Hindlimb muscle (tissue), 1 donor: ENCODE measurements at places on chromosomes 11 and 22. TPM values are rescaled to one million over a fixed set of nuclear protein-coding genes. Genes with fewer than 3 reads are reported as not detected.

The GNB1L gene
- 4.3 TPM for polyA plus RNA-seq

The CAT gene
- 75.8 TPM for polyA plus RNA-seq

The OR8D4 gene
- 0.18 TPM for polyA plus RNA-seq

The MAP6 gene
- polyA plus RNA-seq = 15.6 TPM

The ZNF214 gene
- polyA plus RNA-seq = 1.5 TPM

The RBMXL2 gene
- polyA plus RNA-seq = not detected

The FGF19 gene
- 0.58 TPM for polyA plus RNA-seq

The RAB36 gene
- 1.9 TPM for polyA plus RNA-seq

The LAYN gene
- 4.2 TPM for polyA plus RNA-seq

The LIN7C gene
- polyA plus RNA-seq = 11.2 TPM

The DUSP8 gene
- 28.4 TPM for polyA plus RNA-seq

The MYO18B gene
- polyA plus RNA-seq = 118 TPM

The CASP5 gene
- polyA plus RNA-seq = not detected

The GPR83 gene
- polyA plus RNA-seq = 0.18 TPM

The SYT7 gene
- 3.4 TPM for polyA plus RNA-seq

The SCARF2 gene
- polyA plus RNA-seq = 14.9 TPM

The CRYAB gene
- polyA plus RNA-seq = 619 TPM

The EFCAB6 gene
- 0.80 TPM for polyA plus RNA-seq

The PTPRCAP gene
- 0.67 TPM for polyA plus RNA-seq

The NLRP6 gene
- not detected for polyA plus RNA-seq

The EMID1 gene
- polyA plus RNA-seq = 8.4 TPM

The SMCO4 gene
- 7.3 TPM for polyA plus RNA-seq

The KRTAP5-8 gene
- polyA plus RNA-seq = not detected

The TRIM49 gene
- polyA plus RNA-seq = not detected

The SLC22A6 gene
- polyA plus RNA-seq = not detected

The FXYD2 gene
- polyA plus RNA-seq = 2.2 TPM

The SHANK3 gene
- 22.7 TPM for polyA plus RNA-seq

The BARX2 gene
- polyA plus RNA-seq = 0.31 TPM

The VPREB1 gene
- polyA plus RNA-seq = 0.26 TPM

The ZNF143 gene
- polyA plus RNA-seq = 13.7 TPM

The MRGPRX4 gene
- not detected for polyA plus RNA-seq
